ENCODE measurements at places on chromosomes 12 and 14. TPM values are rescaled to one million over a fixed set of nuclear protein-coding genes. Genes with fewer than 3 reads are reported as not detected.

Gene KMT2D
- 106 TPM for total RNA-seq

Gene ARHGAP9
- 13.2 TPM for total RNA-seq

Gene SPTB
- 22.3 TPM for total RNA-seq

Gene PYGL
- 10.0 TPM for total RNA-seq

Gene CFAP73
- total RNA-seq: 0.92 TPM

Gene IRF9
- 74.5 TPM for total RNA-seq

Gene MAP3K9
- total RNA-seq: 47.4 TPM

Gene PKP2
- total RNA-seq: 14.4 TPM

Gene KRT71
- total RNA-seq: not detected

Gene TMEM52B
- 0.38 TPM for total RNA-seq

Gene SLC38A4
- not detected for total RNA-seq

Gene PTGDR
- total RNA-seq: 0.85 TPM

Gene OTUB2
- 3.8 TPM for total RNA-seq

Gene NRXN3
- total RNA-seq: 194 TPM

Gene NPAS3
- 73.8 TPM for total RNA-seq

Gene KRT77
- total RNA-seq: not detected

Gene CLEC4C
- not detected for total RNA-seq

Gene PTPN21
- total RNA-seq: 17.9 TPM

Gene PMCH
- total RNA-seq: not detected

Gene GLT1D1
- 39.2 TPM for total RNA-seq

Gene TOMM20L
- total RNA-seq: not detected

Gene OTX2
- total RNA-seq: not detected

Gene GDF3
- total RNA-seq: not detected

Gene RTL1
- total RNA-seq: not detected

Gene MIP
- not detected for total RNA-seq

Gene RPS29
- total RNA-seq: 314 TPM

Gene KRT75
- total RNA-seq: not detected

Gene HRK
- total RNA-seq: 5.2 TPM

Gene SRRM4
- 67.3 TPM for total RNA-seq

Gene BMAL2
- 23.5 TPM for total RNA-seq

Gene AMDHD1
- 0.48 TPM for total RNA-seq

Gene KRT78
- total RNA-seq: not detected

Gene C12orf54
- 2.1 TPM for total RNA-seq

Gene WNK1
- 514 TPM for total RNA-seq

Gene SMIM41
- total RNA-seq: 0.47 TPM

Gene TAS2R13
- 7.4 TPM for total RNA-seq

Gene RITA1
- 29.1 TPM for total RNA-seq

Gene ADAM21
- 0.44 TPM for total RNA-seq

Gene PIP4K2C
- 57.3 TPM for total RNA-seq

Gene SERPINA12
- total RNA-seq: not detected

Gene DHH
- 0.36 TPM for total RNA-seq

Gene CLEC1B
- not detected for total RNA-seq

Gene ARHGEF25
- total RNA-seq: 79.4 TPM

Gene FOXN4
- 0.17 TPM for total RNA-seq

Gene NXPH4
- 2.1 TPM for total RNA-seq

Gene ZNF84
- 53.3 TPM for total RNA-seq

Gene GRIN2B
- 153 TPM for total RNA-seq

Gene PRH1
- 58.1 TPM for total RNA-seq

Gene OR6C4
- not detected for total RNA-seq

Gene ALDH1L2
- total RNA-seq: 9.5 TPM

Gene SIX1
- 0.88 TPM for total RNA-seq

Gene ACOT4
- 2.3 TPM for total RNA-seq

Gene SIX6
- not detected for total RNA-seq

Gene BICDL1
- 93.0 TPM for total RNA-seq

All from dorsolateral prefrontal cortex (tissue), 122 donors.